CD4-positive, alpha-beta T cell (primary cell): ENCODE measurements at places on chromosomes 5 and 9.

- DNase-seq: no peak
Measured at GRCh38 chr5:111699324-111699723, 57.7 kb downstream of the NREP start.

GRCh38 chr5:103000089-103000488 is 119.8 kb downstream of the GIN1 start:
- no peak for DNase-seq

DNA sequence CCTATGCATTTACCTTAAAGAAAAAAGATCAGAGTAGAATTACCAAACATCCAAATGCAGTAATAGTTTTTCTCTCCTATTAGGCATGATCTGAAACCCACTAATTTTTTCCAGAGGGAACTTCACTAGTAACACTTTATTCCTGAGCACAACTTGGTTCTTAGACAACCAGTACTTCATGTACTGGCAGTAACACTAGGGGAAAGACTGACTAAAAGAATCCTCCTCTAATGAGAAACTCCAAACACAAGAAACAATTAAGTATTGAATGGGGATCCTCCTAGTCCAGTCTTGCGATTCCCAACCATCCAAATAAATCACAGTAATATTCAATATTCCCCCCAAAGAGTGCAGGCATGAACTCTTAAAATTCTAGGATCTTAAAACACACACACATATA is 48.9 kb downstream of the ZNF608 start:
- DNase-seq: no peak

- DNase-seq: no peak
Measured at GRCh38 chr5:135364421-135365262, 34.4 kb downstream of the MACROH2A1 start.

GRCh38 chr5:83817591-83817990 is 96.9 kb upstream of the HAPLN1 start:
- no peak for DNase-seq

- DNase-seq: no peak
Measured at GRCh38 chr5:134097211-134097749, 17.2 kb upstream of the TCF7 start.

DNA sequence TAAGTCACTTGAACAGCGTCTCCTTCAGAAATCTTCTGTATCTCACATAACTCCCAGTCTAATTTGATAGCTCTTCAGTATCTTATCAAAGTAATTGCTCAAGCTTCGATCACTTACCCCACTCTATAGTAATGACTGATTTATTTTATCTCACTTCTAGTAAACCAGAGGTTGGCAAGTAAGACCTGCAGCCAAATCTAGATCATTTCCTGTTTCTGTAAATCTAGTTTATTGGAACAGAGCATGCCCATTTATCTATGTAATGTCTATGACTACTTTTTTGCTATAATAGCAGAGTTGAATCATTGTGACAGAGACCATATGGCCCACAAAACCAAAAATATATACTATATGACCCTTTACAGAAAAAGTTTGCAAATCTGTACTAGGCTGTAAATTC is 40.1 kb downstream of the TSSK1B start:
- DNase-seq: no peak

DNA sequence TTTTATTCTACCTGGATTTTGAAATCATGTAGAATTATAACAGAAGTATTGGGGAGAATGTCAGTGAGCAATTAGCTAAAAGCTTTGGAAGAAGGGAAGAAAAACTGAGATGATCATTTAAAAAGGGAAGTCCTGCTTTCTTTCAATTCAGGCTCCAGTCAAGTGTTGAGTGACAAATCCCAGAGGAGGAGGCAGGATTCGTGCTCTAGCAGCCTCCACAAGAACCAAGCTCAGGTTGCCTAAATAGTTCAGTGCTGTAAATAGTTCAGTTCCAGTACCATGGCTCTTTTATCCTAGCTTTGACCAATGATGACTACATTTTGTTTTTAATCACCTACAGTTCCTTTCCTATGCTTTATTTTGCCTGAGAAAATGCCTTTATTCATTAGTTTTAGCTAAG is 204.9 kb upstream of the NREP start:
- DNase-seq: no peak

- DNase-seq: no peak
Measured at GRCh38 chr5:72841756-72842535, 25.5 kb downstream of the TNPO1 start.

GRCh38 chr5:173453167-173453566 is 125.0 kb upstream of the STC2 start:
- no peak for DNase-seq

GRCh38 chr5:35960328-35960727 is 21.9 kb upstream of the CAPSL start:
- no peak for DNase-seq

DNA sequence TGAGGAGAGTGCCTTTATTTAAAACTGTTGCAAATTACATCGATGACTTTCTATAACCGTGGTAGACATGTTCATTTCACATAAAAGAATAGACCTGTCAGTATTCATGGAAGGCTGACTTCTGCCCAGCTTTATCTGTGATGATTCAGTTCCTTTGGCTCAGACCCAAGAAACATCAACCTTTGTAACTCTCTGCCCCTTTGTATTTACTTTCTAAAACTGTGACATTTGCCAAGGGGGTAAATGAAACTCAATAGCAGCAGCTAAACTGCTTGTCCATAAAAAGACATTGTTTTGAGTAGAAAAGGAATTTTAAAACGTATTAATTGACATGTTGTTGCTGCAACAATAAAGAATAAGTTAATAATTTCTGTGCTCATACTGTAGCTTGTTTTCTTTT is 137.8 kb upstream of the ANKH start:
- no peak for DNase-seq

- DNase-seq: peak; percentile 19
Measured at GRCh38 chr5:443239-444151, 519 bp downstream of the EXOC3 start.

GRCh38 chr9:136222906-136223285 is 18.0 kb upstream of the LHX3 start:
- no peak for DNase-seq

GRCh38 chr5:124330595-124331220 is 415.7 kb downstream of the ZNF608 start:
- no peak for DNase-seq

GRCh38 chr5:105836887-105837286 is 1833.8 kb downstream of the EFNA5 start:
- DNase-seq: no peak

- DNase-seq: no peak
Measured at GRCh38 chr9:129380961-129381401, 202.9 kb upstream of the IER5L start.

- DNase-seq: no peak
Measured at GRCh38 chr5:159262472-159262858, 625 bp upstream of the UBLCP1 start.

- DNase-seq: no peak
Measured at GRCh38 chr5:77356740-77357139, 135.4 kb downstream of the WDR41 start.

DNA sequence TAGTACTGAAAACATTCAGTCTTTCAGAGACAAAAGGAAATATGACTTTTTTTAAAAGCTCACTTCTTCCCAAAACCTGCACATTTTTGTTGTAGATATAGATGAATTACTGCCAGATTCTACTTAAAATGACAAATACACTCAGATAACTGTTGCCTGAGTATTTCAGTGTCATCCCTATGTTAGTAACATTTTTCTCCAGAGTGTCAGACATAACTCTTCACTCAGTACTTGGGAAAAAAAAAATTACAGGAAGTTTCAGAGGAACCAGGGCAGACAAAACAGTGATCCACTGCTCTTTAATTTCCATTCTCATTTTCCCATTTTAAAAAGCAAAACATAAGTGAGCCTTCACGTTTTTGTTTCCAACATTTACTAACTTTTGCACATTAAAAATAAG is 79.3 kb upstream of the ITGA1 start:
- DNase-seq: no peak

- DNase-seq: no peak
Measured at GRCh38 chr5:78563621-78564020, 85.0 kb downstream of the LHFPL2 start.
